ENCODE measurements at places on chromosomes 1 and 21.

- DNase-seq: no peak
These were observed 113.0 kb upstream of the TMPRSS2 start for GRCh38 chr21:41620982-41621381.

GRCh38 chr1:184755226-184756065 lies 788 bp upstream of the EDEM3 start:
- no peak for DNase-seq

- no peak for DNase-seq
These were observed 3.6 kb downstream of the UROD start for GRCh38 chr1:45015683-45016082.

GRCh38 chr1:228171221-228171891 lies 5.8 kb downstream of the IBA57 start:
- no peak for DNase-seq

- no peak for DNase-seq
These were observed 10.9 kb downstream of the EXO5 start for GRCh38 chr1:40519517-40519916.

GRCh38 chr1:233328142-233328921 lies 808 bp downstream of the MAP3K21 start:
- DNase-seq: peak; percentile 45

DNA sequence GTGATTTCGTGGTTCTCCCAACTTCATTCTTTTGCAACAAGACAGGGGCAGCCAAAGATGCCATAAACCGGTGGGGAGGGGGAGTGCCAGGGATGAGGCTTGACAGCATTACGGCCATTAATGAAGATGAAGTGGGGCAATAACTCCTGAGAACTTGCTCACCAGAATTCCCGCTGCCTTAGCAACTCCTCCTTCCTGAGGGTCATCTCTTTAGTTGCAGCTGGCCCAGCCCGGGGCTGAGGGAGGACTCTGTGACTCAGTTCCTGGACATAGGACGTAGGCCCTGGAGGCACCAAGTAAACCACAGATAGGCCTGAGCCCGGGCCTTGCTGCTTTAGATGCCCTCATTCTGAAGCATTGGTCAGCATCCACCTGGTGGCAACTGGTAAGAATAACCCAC lies 330.2 kb downstream of the RRAGC start:
- no peak for DNase-seq

GRCh38 chr1:94708811-94709210 lies 111.3 kb upstream of the SLC44A3 start:
- no peak for DNase-seq

DNA sequence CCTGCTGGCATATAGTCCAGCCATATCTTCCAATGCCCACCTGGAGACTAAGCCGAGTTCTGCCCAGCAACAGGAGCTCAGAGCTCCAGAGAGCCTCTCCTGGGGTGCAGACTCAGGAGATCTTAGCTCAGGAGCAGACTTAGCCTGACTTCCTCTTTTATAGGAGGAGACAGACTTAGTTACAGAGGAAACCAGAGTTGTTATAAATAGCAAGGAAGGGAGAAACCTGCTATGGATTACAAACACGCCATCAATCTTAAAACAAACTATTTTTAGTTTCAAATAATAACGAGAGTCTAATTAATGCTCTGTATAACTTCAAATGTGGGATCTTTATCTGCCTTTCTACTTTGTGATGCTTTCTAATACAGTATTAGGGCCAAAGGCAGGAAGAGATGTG lies 3.3 kb upstream of the KIF21B start:
- DNase-seq: peak; percentile 74

GRCh38 chr1:3275471-3276340 lies 178.8 kb upstream of the ARHGEF16 start:
- DNase-seq: no peak

DNA sequence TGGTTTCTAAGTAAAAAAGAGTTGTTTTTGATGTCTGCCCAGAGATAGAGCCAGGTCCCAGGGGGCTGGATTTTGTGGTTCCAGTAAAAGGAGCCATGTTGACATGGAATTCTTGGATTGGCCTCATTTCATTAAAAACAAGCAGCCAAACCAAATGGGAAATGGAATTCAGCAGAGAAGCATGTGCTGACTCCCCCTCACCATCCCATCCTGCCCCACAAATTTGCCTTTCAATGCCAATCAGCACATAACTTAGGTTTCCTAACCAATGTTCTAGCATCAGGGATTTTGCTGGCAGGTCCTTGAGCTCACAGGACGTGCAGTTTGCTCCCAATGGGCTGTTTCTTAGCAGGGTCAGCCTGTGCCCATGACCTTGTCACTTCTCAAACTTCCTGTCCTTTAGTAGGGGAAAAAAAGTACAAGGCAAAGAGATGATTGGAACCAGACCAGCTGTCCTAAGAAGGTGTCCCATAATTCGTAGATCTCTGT lies 101.5 kb upstream of the GADD45A start:
- DNase-seq: no peak

DNA sequence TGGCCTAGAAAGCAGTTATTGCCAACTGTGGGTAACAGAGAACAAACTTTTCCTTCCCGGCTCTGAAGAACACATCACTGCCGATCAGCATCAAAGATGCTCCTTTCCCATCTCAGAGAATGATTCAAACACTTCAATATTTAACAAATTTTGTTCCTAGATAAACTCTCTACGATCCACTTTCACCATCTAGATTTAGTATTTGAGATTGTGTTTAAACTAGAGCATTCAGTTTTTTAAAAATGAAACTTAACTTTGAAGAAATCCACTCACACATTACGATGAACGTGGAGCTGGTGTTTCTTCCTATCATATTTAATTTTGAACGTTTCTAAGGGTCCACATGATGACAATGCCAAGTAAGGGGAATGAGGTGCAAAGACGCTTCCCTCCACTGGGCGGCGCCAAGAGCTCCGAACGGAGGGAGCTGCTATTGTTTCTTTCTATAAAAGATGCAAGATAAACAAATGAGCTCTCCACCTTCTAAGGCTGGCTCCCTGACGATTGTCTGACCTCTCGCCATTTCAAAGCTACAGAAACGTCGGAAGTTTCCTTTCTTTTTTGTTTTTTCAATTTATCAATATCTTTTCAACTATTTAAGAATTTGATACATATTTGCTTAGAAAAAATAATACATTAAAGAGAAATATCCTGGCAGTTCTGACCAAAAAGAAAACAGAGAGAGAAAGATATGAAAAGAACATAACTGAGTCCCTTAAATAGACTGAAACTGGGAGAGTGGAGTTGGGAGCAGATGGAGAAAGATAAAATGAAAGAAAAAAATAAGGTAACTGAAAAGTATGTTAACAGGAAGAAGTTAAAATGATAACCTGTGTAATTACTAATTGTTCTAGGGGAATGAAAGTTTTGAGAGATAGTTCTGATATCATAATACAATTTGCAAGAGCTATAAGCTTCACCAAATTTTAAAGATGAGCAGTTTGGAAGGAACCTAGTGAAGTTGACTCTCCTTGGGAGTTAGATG lies 4.4 kb upstream of the BARHL2 start:
- DNase-seq: peak; percentile 77

GRCh38 chr1:119008483-119009311 lies 20.6 kb upstream of the TBX15 start:
- peak; percentile 47 for DNase-seq

DNA sequence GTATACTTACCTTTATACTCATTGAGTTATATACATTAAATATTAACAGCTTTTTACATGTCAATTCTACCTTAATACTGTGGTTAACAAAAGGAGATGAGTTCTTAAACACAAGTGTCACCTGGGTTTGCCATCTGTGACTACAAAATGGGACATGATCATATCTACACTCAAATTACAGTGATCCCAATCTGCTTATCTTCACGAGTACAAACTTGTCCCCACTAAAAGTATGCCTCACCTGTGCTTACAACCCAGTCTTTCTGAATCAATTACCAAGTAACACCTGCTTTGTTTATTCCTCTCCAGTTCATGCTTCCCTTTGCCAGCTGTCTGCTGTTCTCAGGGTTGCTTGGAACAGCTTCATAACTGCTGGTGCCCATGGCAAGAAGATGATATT lies 8.8 kb downstream of the CD1E start:
- no peak for DNase-seq

GRCh38 chr21:38954588-38955004 lies 148.9 kb downstream of the ETS2 start:
- DNase-seq: no peak

- no peak for DNase-seq
These were observed 11.9 kb downstream of the STX6 start for GRCh38 chr1:181010789-181011188.

DNA sequence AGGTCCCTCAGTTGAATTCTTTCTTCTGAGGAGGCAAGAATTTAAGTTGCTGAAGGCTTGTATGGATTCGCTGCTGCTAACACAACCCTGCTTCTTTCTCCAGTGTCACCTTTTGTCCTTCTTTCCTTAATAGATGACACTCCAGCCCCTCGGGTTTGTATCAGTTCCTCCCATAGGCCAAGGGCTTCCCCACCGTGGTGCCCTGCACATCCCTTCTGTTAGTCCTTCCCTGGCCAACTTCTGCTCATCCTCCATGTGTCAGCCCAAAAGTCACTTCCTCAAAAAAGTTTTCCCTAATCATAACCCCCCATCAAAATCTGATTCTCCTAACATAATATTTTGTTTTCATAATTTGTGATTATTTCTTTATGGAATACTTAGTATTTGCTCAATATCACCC lies 190.4 kb downstream of the RHOU start:
- DNase-seq: peak; percentile 55

GRCh38 chr1:92910081-92910480 lies 51.2 kb downstream of the DIPK1A start:
- DNase-seq: no peak

- peak; percentile 68 for DNase-seq
These were observed 24.8 kb upstream of the ZMYM4 start for GRCh38 chr1:35243691-35244090.

- DNase-seq: no peak
These were observed 22.4 kb upstream of the TGFB2 start for GRCh38 chr1:218322762-218323161.

DNA sequence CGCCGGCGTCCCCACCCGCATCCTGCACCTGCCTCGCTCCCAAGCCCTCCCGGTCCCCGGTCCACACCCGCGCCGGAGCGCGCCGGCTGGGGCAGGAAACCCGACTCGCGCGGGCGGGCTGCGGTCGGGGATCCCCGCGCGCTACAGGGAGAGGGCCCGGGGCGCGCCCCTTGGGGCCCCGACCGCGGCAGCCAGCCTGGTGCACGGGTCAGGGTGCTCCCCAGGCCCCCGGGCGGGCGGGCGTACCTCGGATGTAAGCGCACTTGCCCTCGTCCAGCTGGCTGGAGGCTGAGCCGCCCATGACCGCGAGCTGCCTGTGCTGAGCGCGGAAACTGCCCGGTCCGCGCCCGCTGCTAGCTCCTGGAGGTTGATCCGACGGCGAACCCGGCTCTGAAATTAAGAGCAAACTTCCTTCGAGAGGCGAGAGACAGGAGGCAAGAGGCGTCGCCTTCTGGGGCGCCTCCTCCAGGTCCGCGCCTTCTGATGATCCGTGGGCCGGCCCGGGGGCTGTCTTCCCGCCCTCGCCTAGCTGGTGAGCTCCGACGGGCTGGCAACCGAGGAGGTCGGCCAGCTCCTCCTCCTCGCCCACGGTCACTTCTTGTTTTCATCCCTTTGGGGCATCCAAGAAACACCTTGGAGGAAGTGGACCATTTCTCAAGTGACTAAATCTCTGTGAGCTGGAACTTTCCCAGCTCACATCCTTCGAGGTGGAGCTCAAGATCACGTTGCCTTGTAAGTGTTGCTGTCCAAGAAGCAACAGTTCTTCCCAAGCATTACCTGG lies at the start of gene NIBAN1:
TSS of gene NIBAN1 (minus strand) at position 453 of the 781 bp plus-strand sequence. CDS start at position 301, 152 bp downstream.
- DNase-seq: peak; percentile 79

GRCh38 chr1:214660190-214660589 lies 57.2 kb downstream of the CENPF start:
- no peak for DNase-seq

DNA sequence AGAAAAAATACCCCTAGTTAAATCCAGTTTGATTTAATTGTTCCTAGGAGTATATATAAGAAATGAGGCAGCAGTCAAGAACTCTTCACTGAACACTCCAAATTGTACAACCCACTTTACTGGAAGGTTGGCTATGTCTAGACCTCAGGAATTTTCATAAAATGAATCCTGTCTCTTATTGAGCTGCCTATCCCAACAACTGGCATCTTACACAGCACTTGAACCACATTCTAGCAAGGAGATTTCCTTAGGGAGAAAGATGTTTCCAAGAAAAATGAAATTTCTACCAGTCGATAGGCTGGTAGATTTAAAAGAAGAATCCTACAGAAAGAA lies 16.3 kb downstream of the RNF19B start:
- DNase-seq: no peak

Measured in suppressor macrophage (primary cell).